ENCODE measurements at places on chromosomes 1 and 21.

DNA sequence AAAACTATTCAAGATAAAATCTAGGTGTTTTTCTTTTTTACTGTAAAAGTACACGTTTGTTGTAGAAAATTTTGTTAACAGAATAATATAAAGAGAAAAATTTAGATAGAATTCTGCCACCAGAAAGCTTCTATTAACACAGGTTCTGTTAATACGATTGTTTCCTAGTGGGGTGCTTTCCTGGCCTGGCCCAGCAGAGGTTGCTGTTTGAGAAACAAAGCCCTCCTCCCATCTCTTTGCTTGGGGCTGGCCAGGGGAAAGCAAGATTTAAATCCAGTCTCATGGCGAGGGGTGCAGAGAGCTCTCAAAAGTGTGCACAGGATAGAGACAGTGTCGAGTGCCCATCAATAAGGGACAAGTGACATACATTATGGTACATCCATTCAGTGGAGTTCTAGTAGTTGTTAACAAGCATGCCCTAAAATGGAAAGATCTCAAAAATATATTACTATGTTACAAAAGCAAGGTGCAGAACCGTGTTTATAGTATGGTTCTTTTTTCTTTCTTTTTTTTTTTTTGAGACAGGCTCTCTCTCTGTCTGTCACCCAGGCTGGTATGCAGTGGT, 14.6 kb upstream of the ACBD3 start:
- no peaks in the 10 kb centered on the region for H3K4me1 ChIP-seq
- no peak overlapping the region for H3K4me3 ChIP-seq
- H3K36me3 ChIP-seq: no peaks in the 10 kb centered on the region
- no peaks in the 10 kb centered on the region for H3K27me3 ChIP-seq

DNA sequence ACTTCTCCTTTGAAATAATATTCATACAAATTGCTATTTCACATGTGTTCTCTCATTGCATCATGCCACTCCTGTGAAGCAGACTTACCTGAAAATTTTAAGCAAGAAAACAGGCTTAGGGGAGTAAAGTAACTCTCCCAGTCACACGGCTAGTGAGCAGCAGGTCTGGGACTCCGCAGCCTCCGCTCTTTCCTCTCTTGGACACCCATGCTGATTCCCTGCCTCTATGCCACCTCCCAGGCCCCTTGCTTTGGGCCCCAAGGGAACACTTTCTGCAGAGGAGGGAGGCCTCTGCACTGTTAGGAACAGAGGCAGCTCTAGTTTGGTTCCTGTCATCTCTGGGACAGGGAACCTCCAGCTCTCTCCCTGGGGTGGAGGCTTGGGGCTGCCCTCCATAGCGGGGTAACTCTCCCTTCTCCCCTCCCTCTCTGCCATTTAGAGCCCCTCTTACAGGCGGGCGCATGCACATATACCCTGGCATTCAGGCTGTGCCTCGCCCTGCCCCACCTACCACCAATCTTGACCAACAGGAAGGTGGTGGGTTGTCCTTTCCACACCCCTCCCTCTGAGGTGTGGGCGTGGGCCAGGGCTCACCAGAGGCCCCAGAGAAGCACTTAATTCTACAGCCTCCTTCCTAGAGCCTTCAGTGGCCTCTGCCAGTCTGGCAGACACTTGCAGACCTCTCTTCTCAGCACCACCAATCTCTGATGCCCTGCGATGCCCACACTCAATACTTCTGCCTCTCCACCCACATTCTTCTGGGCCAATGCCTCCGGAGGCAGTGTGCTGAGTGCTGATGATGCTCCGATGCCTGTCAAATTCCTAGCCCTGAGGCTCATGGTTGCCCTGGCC, at the start of gene RXFP4:
RXFP4 (plus strand) TSS at position 646 of the 852 bp plus-strand sequence; CDS start at position 718, 72 bp downstream.
- H3K4me3 ChIP-seq: no peak within 1 kb of the TSS
- no peaks in the 10 kb centered on the region for H3K27me3 ChIP-seq
- peak within 1 kb of the TSS; percentile 80 for H3K27ac ChIP-seq

DNA sequence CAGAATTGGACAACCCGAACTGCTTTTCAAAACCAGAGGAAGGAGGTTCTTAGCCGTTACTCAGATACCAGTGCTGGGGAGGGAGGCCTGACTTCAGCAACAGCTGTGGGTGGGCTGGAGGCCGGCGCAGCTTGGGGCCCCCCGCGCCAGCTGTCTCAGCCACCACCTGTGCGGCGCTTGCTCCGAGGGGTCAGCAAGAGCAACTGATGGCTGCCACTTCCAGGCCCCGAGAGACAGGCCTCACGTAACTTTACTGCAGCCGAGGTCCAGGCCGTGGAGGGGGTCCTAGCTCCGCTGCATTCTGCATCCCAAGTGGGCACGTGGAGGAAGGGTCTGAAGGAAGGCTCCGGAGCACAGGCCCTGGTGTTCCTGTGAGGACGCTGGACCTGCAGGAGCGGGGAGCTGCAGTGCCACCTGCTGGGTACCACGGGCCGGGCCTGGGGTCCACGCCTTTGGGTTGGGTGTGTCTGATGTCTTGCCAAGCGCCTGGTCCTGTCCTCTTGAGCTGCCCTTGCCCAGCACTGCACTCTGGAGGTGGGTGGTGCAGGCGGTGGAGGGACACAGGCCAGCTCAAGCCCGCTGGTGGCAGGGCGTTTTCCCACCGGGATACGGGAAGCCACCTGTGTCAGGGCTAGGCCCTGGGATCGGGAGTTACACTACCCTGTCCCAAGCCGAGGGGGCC, 9.8 kb downstream of the THAP3 start:
- DNase-seq: peak; percentile 70
- H3K4me1 ChIP-seq: peaks cover 56% of the 10 kb centered on the region
- H3K27me3 ChIP-seq: no peaks in the 10 kb centered on the region
- H3K27ac ChIP-seq: peak overlapping the region; percentile 60

DNA sequence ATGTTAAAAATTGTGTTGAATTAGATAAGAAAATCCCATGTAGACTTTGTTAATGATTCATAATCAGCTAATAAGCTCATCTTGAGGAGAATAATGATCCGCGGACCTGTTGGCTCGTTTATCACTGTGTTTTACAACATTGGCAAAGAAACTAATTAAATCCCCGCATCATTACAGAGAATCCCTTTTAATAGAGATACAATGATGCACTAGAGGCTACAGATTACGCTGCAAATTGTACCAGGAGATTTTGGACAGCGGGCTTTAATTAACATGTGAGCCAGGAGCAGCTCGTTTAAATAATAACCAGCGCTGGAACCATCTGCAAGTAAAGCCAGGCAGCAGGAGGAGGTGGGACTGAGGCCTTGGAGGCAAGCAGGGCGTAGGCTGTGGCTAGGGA, 280.3 kb upstream of the POU3F1 start:
- no peak overlapping the region for H3K4me3 ChIP-seq
- H3K4me1 ChIP-seq: no peaks in the 10 kb centered on the region
- DNase-seq: no peak
- no peak overlapping the region for H3K27ac ChIP-seq

GRCh38 chr1:5311634-5312292, 657.4 kb downstream of the AJAP1 start:
- DNase-seq: no peak
- H3K4me1 ChIP-seq: no peaks in the 10 kb centered on the region
- H3K36me3 ChIP-seq: no peaks in the 10 kb centered on the region
- no peak overlapping the region for H3K4me3 ChIP-seq
- no peak overlapping the region for H3K27ac ChIP-seq

Measured in muscle of leg (tissue), 16 donors.